ENCODE measurements at places on chromosomes 16 and 17.

GRCh38 chr16:87107201-87107600 is 210.0 kb downstream of the C16orf95 start:
- DNase-seq: no peak

GRCh38 chr17:67322042-67322787 is 44.2 kb downstream of the PSMD12 start:
- DNase-seq: no peak

GRCh38 chr16:76280421-76281215 is 3.4 kb downstream of the CNTNAP4 start:
- no peak for DNase-seq

DNA sequence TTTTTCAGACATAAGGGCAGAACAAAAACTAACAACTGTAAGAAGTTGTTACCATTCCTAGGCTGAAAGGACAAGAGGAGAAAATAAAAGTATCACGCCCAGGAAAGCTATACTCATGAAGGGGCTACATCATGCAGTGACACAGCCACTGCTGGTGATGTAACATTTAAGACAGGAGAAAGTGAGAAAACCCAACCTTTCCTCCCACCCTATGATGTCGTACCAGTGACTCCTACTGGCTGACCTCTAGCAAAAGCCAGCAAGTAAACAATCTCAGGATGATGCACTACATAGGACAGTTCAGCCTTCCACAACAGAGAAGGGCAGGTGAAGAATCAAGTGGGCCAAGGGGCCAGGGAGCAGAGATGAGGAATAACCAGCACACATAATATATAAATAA is 14.0 kb upstream of the OR1E2 start:
- DNase-seq: no peak

All from CD4-positive, alpha-beta T cell treated with Interleukin-1 beta for 1 hour (primary cell).